ENCODE measurements at places on chromosomes 12 and 14.

- no peak for DNase-seq
Measured at GRCh38 chr14:102363182-102363943, 622 bp downstream of the TECPR2 start.

DNA sequence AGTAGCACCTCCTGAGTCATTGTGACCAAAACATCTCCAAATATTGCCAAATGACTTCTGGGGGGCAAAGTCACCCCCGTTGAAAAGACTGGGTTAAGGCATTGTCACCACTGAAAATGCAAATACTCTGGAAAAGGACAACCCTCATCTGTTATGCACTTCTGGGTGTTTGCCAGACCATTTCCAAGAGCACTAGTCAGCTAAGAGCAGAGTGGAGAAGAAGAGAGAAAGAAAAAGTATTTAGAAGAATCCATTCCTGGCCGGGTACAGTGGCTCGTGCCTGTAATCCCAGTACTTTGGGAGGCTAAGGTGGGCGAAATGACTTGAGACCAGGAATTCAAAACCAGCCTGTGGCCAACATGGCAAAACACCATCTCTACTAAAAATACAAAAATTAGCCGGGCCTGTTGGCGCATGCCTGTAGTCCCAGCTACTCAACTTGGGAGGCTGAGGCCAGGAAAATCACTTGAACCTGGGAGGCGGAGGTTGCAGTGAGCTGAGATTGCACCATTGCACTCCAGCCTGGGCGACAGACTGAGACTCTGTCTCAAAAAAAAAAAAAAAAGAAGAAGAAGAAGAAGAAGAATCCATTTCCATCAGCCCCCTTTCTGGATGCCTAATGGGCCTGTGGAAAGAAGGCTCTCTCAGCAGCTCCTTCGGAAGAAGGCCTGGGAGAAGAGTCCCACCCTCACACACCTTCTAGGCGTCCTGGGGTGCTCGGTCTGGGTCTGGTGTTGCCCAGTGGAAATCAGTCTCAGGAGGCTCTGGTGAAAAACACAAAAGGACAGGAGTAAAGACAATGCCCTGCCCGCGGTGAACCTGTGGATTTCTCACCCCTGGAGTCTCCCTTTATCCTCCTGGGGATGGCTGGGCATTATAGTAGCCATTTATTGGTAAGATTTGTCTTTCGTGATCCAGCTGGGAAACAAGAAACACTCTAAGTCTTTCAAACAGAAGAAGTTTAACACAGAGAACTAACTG lies 3.5 kb upstream of the LTBR start:
- no peak for DNase-seq

DNA sequence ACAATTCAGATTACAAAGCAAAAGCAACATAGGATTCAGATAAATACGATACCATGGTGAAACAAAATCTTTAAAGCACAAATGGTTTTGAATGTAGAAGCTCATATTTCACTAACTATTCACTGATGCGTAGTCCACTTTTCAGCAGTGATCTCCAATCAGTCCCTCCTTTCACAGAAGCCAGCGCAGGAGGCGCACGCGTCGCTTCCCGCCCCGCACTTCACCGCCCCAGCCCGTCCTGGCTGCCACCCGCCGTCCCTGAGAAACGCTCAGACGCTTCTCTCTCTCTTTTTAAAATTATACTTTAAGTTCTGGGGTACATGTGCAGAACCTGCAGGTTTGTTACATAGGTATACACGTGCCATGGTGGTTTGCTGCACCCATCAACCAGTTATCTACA lies 19.8 kb upstream of the CHFR start:
- no peak for DNase-seq

- DNase-seq = no peak
Measured at GRCh38 chr14:24068711-24069410, 2.5 kb upstream of the CPNE6 start.

All from left renal pelvis (tissue), 4 donors.